ENCODE measurements at places on chromosomes 16 and 17. TPM values are rescaled to one million over a fixed set of nuclear protein-coding genes. Genes with fewer than 3 reads are reported as not detected.

GRCh38 chr16:35798885-35799426 lies 2339.5 kb downstream of the TP53TG3F start:
- H3K27me3 ChIP-seq = no peaks in the 10 kb centered on the region
- DNase-seq = no peak
- no peaks in the 10 kb centered on the region for H3K4me1 ChIP-seq
- H3K27ac ChIP-seq = no peak overlapping the region
- H3K36me3 ChIP-seq = no peaks in the 10 kb centered on the region

- no peaks in the 10 kb centered on the region for H3K27me3 ChIP-seq
- H3K4me3 ChIP-seq = peak overlapping the region; percentile 39
- peaks cover 100% of the 10 kb centered on the region for H3K4me1 ChIP-seq
- H3K27ac ChIP-seq = peak overlapping the region; percentile 41
Observed at GRCh38 chr17:40602445-40603443, 37.5 kb upstream of the CCR7 start.

- no peak overlapping the region for H3K4me3 ChIP-seq
- H3K4me1 ChIP-seq = no peaks in the 10 kb centered on the region
- H3K27me3 ChIP-seq = no peaks in the 10 kb centered on the region
- no peaks in the 10 kb centered on the region for H3K36me3 ChIP-seq
- H3K27ac ChIP-seq = no peak overlapping the region
Observed at GRCh38 chr17:72266112-72266775, 145.4 kb downstream of the SOX9 start.

RECQL5 gene
- 28.5 TPM for total RNA-seq

UMOD gene
- not detected for total RNA-seq

Measured in CD8-positive, alpha-beta memory T cell (primary cell).